Neural cell (in vitro differentiated cells): ENCODE measurements at places on chromosomes 5 and 9. TPM values are rescaled to one million over a fixed set of nuclear protein-coding genes. Genes with fewer than 3 reads are reported as not detected.

PDE6A gene
- not detected in 2 replicates for polyA plus RNA-seq

TTC33 gene
- 53.1 and 73.5 TPM in 2 replicates for polyA plus RNA-seq

ZBTB6 gene
- 18.8 and 20.1 TPM in 2 replicates for polyA plus RNA-seq

SLC4A9 gene
- polyA plus RNA-seq = not detected in 2 replicates

NDUFB6 gene
- 131 and 148 TPM in 2 replicates for polyA plus RNA-seq

LEAP2 gene
- polyA plus RNA-seq = 1.1 and 1.6 TPM in 2 replicates

KIF20A gene
- polyA plus RNA-seq = 1.9 and 2.1 TPM in 2 replicates

SPATA6L gene
- polyA plus RNA-seq = 0.58 and 0.89 TPM in 2 replicates

CFAP157 gene
- polyA plus RNA-seq = 1.3 and 1.6 TPM in 2 replicates

IFNA7 gene
- not detected in 2 replicates for polyA plus RNA-seq

NUTM2F gene
- polyA plus RNA-seq = 0.68 and 1.5 TPM in 2 replicates

SLC46A2 gene
- polyA plus RNA-seq = not detected in 2 replicates

ZBED3 gene
- 0.56 and 5.0 TPM in 2 replicates for polyA plus RNA-seq

IRGM gene
- 0.28 TPM in 1 of 2 replicates, not detected in the other for polyA plus RNA-seq

INSL4 gene
- polyA plus RNA-seq = not detected in 2 replicates

IRX1 gene
- 0.34 TPM in 1 of 2 replicates, not detected in the other for polyA plus RNA-seq

SLC1A3 gene
- polyA plus RNA-seq = 1.9 and 3.5 TPM in 2 replicates

SH3PXD2B gene
- polyA plus RNA-seq = 11.7 and 18.7 TPM in 2 replicates

FOXD4L6 gene
- 0.40 and 2.3 TPM in 2 replicates for polyA plus RNA-seq

CAMK4 gene
- 15.6 and 16.6 TPM in 2 replicates for polyA plus RNA-seq

PPP2CA gene
- polyA plus RNA-seq = 232 and 251 TPM in 2 replicates

ADAMTS2 gene
- 0.32 and 0.61 TPM in 2 replicates for polyA plus RNA-seq

PIP5K1B gene
- 0.72 and 1.5 TPM in 2 replicates for polyA plus RNA-seq
